Amniotic stem cell (primary cell): ENCODE measurements at places on chromosomes 3 and 15.

DNA sequence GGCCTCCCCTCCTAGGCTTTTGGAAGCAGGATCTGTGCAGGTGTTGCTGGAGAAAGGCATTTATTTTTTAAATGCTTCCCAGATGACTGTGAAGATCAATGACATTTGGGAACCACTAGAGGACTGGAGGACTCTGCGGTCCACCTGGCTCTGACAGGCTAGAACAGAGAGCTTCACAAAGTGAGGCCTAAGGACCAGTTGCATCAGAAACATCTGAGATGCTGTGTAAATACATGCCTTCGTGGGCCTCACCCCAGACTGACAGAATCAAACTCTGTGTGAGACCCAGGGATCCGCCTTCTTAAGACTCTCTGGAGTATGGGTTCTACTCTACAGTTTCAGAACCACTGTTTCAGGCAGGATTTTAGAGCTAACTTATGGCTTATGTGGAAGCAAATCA is 105.0 kb upstream of the ICE2 start:
- no peak for DNase-seq

DNA sequence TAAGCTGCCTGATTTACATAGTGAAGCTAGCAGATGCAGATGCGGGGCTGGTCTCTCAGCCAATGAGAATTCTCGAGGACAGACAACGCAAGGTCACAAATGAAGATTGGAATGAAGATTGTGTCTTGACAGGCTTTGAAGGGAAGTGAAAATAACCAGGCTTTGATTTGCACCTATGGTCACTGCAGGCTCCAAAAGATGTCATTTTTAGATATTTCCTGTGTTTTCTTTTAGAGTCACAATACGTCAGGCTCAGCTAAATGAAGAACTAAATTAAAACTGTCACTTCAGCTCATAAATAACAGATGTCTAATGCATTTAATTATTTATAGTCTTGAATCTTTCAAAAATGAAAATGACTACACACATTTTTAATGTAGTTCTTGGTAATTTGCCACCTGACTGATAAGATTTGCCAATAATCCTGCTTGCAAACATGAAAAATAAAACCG is 99.5 kb downstream of the SQOR start:
- DNase-seq, result no peak

DNA sequence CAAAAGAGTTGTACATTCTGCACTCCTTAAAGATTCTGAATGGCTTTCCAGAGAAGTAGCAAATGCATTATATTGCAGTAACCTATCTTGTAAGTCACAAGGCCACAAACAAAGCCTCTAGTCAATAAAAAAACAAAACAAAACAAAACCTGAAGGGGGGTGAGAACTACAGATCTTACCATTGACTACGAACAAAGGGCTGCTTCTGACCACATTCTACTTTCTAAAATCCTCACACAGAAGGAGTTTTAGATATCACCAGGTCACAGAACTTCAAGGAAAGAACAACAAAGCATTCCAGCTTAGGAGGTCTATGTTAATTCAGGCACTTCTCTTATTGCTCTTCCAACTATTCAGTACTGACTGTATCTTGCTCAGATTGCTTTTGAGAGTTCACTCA is 343.0 kb downstream of the ZBTB20 start:
- no peak for DNase-seq

DNA sequence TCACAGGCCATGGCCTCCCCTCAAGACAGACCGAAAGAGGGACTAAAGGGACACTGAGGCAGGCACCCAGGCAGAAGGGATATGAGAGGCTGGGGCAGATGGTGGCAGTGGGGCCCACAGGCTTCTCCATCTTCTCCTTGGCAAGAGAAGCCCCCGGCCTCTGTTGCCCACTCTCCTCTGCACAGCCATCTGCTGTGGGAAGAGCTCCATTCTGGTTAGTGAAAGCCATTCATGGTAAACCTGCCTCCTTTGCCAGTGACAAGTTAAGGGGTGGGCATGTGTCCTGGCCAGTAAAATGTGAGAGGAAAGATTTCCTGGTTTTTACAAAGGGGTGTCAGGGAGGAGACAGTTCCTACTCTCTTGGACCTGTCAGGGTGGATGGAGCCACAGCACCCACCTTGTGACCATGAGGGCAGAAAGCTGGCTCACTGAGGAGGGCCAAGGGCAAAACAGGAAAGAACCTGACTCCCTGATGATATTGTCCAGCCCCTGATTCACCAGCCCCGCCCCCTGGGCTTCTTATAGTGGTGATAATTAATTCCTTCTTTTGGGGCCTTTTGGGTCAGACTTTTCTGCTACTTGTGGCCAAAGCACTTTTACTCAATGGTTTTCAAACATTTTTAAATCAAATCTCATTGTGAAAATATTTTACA is 130.4 kb upstream of the SMAD3 start:
- no peak for DNase-seq

DNA sequence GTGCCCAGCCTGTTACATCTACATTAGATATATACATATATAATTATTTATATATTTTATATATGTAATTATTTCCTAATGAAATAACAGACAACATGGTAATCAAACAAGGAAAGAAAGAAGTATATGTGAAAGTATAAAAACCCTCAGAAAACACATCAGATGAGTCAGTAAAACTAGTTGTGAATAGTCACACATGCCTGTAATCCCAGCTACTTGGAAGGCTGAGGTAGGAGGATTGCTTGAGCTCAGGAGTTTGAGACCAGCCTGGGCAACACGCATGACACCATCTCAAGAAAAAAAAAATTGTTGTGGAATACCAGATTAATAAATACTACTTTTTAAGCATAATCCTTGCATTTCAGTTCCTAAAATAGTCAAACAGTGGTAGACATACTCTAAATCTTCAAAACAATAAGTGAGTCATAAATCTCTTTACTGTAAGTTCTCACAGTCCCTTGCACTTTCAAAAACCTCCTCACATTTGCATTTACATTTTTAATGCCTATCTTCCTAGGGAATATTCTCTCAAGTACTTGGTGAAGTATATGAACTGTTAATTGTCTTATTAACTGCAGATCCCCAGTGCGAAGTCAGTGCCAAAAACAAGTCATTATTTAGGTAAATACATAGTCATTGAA is 106.5 kb downstream of the MYO9A start:
- DNase-seq, result no peak

GRCh38 chr15:89291934-89292438 is 42.6 kb downstream of the POLG start:
- DNase-seq, result no peak

- no peak for DNase-seq
Measured at GRCh38 chr3:135911110-135911509, 54.4 kb upstream of the PPP2R3A start.

GRCh38 chr3:102400142-102400541 is 34.7 kb upstream of the ZPLD1 start:
- no peak for DNase-seq

- DNase-seq, result no peak
Measured at GRCh38 chr3:13123765-13124164, 50.5 kb upstream of the IQSEC1 start.

GRCh38 chr3:10582733-10583132 is 77.3 kb upstream of the ATP2B2 start:
- no peak for DNase-seq

- no peak for DNase-seq
Measured at GRCh38 chr3:78139166-78139565, 1099.3 kb downstream of the ROBO2 start.

- DNase-seq, result peak; percentile 60
Measured at GRCh38 chr15:101803676-101804075, 367 bp downstream of the OR4F6 start.

GRCh38 chr3:119176778-119177177 is 3.4 kb downstream of the UPK1B start:
- no peak for DNase-seq

- DNase-seq, result no peak
Measured at GRCh38 chr3:70871909-70872656, 559.6 kb upstream of the MDFIC2 start.

DNA sequence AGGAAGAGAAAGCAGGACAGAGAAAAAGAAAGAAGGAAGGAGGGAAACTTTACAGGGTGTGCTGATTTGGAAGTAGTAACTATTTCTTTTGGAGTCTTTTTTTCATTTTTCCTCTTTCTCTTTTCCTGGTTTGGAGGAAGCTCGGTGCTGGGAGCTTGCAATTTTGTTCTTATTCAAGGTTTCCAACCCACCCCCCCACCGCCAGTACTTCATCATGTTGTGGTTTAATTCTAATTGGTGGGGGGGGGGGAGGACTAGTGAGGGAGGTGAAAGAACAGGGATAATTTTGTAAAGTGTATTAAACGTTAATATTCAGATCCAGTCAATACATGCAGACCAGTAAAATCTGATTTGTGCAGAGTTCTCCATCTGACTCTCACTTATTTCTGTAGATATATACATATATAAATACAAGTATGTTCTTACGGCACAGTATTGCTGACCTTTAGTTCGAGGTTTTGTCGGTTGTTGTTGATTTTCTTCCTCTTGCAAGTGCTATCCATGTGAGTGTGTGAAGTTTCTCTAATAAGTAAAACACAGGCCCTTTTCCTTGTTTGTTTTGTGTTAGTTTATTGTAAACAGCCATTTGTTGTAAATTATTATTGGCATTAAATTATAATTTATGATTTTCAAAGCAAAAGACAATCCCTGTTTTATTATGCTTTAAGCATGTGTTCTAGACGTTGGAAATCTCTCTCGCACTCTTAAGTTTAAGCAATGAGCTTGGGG is 9.3 kb downstream of the NR2F2 start:
- DNase-seq, result no peak

DNA sequence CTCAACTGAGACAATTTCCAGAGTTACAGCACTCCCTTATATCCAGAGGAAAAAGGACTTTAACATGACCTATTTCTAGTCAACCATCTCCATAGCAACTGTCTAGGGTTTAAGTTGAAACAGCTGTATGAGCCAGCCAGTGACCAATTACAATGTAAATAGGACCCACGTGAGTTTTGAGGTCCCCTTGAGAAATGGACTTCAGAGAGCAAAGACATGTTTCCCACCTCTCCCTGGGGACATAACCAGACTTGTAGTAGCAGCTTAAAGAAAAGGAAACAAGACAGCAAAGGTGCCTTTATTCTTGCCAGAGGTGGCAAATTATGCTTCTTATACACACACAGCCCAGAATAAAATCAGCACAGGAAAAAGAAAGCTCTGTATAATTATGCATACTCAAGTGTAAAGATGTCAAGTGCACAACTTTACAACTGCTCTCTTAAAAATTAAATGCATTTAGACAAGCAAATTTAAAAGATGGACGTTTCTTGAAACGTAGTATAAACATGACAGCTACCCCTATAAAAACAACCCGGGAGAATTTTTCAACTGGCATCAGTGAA is 40.2 kb downstream of the SUMF1 start:
- peak; percentile 79 for DNase-seq

DNA sequence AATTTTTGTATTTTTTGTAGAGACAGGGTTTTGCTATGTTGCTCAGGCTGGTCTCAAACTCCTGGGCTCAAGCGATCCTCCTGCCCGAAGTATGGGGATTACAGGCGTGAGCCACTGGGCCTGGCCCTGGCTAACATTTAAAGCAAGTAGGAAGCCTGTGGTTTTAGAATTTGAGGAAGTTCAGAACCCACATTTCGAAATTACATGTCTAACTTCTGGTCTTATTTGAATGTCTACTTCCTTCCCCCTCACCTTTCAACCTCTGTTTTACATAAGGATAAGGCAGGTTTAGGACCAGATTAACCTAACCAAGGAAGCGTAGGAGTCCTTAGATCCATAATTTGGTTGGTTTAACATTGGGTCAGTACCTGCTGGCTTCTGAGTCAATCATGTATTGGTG is 120.5 kb upstream of the PROK2 start:
- DNase-seq, result no peak

- no peak for DNase-seq
Measured at GRCh38 chr15:95912280-95912625, 418.2 kb upstream of the NR2F2 start.

DNA sequence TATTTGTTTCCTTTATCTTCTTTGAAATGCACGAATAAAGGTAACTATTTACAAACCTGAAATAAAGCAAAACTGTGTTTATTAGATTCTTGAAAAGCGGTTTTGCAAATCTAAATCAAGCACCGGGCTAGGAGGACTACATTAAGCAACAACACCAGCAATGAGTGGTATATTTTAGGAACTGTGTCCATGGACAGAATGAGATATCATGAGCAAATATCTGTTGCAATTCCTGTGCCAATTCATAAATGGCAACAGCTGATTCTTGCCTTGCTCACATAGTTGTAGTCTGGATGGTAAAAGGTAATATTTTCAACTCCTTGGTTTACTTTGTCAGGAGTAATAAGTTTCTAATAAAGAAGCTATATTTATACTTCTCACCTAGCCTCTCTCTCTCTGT is 403.3 kb downstream of the LPP start:
- no peak for DNase-seq

GRCh38 chr15:90138071-90138833 is 36.0 kb upstream of the IDH2 start:
- DNase-seq, result no peak

- no peak for DNase-seq
Measured at GRCh38 chr3:43627360-43627759, 5.5 kb upstream of the ANO10 start.

DNA sequence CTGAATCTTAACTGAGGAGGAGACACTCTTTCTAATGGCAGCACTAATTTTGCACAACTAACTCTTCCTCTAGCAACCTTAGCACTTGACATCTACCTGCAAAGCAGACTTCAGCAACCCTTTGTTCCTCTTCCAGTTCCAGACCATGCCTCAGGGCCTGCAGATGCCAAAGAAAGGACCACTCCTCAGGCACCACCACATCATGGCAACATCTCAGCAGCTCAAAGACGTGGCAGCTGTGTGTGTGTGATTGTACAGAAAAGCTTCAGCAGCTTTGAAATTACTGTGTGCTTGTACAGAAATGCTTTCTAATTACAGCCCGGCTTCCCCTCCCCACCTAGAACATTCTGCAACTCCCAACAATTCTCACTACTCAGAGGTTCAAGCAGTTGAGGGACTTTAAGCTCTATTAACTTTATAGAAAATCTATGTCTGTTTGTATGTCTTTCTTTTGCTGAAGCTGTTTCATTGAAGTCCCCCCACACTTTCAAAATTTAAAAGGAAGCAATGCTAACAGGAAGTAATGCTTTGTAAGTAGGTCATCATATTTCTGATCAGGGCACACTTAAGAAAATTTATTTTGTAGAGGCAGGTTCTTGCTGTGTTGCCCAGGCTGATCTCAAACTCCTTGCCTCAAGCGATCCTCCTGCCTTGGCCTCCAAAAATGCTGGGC is 115.2 kb downstream of the CD47 start:
- no peak for DNase-seq

- DNase-seq, result no peak
Measured at GRCh38 chr15:79721256-79721655, 175.6 kb downstream of the MTHFS start.

GRCh38 chr3:69695443-69695842 is 43.8 kb upstream of the MITF start:
- DNase-seq, result no peak

- DNase-seq, result no peak
Measured at GRCh38 chr3:131782751-131783150, 252.1 kb downstream of the CPNE4 start.
